ENCODE measurements at places on chromosomes 5 and 9.

GRCh38 chr9:16314476-16314875 lies 556.0 kb downstream of the BNC2 start:
- DNase-seq = no peak

DNA sequence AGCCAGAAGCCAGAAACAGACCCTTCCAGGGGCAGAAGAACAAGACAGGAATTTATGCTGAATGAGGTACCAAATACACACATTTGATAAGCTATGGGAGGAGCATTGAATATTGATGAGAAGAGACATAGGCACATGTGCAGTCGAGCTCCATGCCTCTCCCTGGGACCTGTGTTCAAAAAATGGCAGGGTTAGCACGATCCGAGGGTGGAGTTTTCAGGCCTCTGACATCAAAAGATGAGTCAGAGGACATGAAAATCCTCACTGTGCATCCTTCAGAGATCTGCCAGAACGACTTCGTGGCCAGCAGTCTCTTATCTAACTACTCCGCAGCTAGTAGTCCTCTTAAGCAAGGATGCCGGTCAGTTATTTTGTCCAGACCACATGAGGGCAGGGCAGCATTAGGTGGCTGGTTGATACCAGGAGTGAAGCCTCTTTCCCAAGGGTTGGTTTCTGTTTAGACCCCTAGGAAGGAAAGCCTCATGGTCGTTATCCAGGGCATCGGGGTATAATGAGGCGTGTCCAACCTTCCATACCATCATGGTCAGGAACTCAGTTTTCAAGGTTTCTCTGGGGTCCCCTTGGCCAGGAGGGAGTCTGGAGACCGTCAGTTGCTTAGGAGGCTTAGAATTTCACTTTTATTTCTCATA lies 11.6 kb upstream of the CMBL start:
- DNase-seq = no peak

- no peak for DNase-seq
Measured at GRCh38 chr5:173334808-173335207, 6.6 kb upstream of the STC2 start.

GRCh38 chr5:38420691-38421390 lies 135.6 kb downstream of the LIFR start:
- DNase-seq = peak; percentile 30

DNA sequence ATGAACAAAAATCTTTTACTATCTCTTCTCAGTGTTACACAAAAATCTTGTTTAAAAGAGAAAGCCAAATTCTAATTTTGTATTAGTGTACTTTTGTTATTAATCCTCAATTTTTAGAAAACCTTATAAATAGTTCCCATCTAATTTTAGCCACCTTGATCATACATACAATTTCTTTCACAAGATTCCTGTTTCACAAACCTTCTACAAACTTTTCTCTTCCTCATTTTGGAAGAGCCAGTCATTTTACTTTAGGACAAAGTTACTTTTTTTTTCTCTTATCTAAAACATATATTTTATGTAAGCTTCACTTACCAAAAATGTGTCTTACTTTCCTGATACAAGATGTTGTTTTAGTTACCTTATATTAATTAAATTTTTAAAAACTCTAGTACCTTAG lies 161.3 kb downstream of the YIPF5 start:
- no peak for DNase-seq

GRCh38 chr5:91189480-91190313 lies 193.4 kb downstream of the ARRDC3 start:
- DNase-seq = no peak

GRCh38 chr9:130333041-130333711 lies 67.6 kb downstream of the HMCN2 start:
- DNase-seq = peak; percentile 78

DNA sequence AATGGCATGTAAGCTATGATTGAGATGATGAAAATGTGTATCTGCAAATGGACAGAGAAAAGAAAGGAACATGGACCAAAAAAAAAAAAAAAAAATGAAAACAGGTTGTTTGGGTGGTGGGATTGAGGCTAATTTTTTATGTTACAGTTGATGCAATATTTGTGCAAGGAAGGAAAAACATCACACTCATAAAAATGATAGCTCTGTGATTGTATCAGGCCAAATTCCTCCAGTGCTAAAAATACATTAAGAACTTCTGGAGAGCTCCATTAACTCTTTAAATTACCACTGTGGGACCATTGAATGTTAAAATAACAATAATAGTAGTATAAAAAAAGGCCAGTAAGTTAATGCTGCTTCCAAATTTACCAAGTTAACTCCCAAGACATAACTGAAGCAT lies 79.5 kb upstream of the MSX2 start:
- DNase-seq = no peak

GRCh38 chr5:178442405-178443257 lies 147.6 kb downstream of the COL23A1 start:
- DNase-seq = no peak

- DNase-seq = no peak
Measured at GRCh38 chr9:74499111-74499601, 2.0 kb downstream of the RORB start.

DNA sequence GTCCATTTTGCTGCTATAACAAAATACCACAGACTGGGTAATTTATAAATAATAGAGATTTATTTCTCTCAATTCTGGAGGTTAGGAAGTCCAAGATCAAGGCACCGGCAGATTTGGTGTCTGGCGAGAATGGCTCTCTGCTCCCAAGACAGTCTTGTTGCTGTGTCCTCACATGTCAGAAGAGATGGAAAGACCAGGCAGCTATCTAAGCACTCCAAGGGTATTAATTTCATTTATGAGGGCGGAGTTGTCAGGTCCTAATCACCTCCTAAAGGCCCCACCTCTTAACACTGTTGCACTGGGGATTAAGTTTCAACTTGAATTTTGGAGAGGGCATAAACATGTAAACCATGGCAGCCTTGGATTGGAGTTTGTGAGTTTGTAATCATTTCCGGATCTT lies 30.3 kb downstream of the ADCY2 start:
- DNase-seq = no peak

DNA sequence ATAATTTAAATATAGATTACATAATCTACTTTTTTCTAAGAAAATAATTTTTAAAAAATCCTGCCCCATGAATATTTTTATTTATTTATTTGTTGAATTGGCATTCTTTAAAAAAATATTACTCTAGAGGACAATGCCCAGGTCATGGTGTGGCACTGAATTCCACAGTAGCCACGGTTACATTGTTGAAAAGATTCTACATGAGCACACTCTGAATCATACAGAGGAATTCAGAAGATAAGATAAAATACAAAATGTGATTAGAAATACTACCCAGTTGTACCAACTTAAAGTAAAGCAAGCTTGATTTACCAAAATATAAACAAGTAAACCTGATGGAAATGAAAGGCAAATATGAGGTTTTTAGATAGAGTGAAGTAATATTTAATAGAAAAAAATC lies 183.7 kb downstream of the HCN1 start:
- no peak for DNase-seq

DNA sequence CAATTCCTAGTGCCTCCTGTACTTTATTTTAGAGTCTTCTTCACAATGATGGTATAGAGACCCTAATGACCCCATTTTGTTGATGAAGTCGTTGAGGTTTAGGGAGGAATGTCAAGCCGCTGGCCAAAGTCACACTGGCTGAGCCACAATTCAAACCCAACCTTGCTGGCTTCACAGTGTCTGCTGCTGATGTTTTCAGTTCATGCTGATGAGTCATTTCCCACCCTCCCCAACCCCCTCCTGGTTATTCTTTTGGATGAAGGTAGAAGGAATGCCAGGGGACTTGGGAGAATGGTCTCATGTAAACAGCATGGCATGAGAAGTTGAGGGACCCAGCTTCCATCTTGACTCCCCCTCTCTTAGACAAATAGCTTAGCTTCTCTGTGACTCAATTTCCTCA lies 68.6 kb downstream of the TMEM252 start:
- DNase-seq = no peak

GRCh38 chr9:86187121-86187520 lies 72.3 kb downstream of the C9orf153 start:
- no peak for DNase-seq

GRCh38 chr5:174272671-174273070 lies 227.2 kb downstream of the NSG2 start:
- no peak for DNase-seq

GRCh38 chr5:172872997-172873491 lies 39.0 kb downstream of the ERGIC1 start:
- no peak for DNase-seq

DNA sequence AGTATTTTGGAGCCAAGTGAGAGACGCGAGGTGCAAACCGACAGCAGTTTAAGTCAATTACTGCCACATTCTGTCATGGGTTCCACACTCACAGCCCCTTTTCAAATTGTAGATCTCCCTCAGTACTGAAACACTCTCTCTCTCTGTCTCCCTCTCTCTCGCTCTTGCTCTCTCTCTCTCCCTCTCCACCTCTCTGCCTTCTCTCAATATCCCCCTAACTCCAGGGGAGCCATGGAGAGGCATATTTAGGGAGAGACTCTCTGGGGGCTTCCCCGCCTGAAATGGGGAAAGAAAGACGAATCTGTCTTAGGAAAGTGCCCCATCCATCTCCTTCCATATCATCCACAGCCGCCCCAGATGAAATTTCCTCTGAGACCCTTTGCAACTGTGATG lies 1.6 kb downstream of the BRINP1 start:
- DNase-seq = peak; percentile 38

DNA sequence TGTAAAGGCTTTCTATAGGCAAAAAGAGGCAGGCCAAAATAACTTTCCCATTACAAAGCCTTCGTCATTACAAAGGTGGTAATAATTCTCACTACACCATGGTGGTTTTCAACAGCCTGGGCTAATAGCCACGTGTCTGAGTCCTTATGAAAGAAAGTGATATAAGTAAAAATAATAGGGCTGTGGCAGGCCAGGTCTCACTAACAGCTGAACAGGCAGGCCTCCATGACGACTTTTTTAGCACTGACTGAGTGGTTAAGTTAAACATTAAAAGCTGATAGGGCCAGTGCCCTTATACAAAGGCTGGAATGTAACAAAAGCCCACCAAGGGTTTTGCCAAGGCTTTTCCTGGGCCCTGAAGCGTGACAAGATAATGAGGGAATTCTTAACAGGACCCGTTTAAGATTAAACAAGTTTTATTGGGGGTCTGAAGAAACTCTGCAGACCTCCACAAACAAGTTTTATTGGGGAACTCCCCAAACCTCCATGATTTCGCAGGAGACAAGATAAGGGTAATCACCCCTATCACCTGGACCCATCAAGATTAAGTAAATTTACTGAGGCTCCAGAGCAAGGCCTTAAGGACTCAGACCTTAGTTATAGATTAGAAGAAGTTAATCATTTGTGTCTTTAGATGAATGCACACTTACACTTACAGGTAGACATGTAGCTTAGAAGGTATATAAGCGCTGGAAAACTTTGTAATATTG lies 412.9 kb downstream of the CHSY3 start:
- no peak for DNase-seq

- no peak for DNase-seq
Measured at GRCh38 chr5:115471345-115472063, 73.1 kb downstream of the FEM1C start.

GRCh38 chr5:170885809-170886208 lies 24.0 kb downstream of the RANBP17 start:
- DNase-seq = no peak

DNA sequence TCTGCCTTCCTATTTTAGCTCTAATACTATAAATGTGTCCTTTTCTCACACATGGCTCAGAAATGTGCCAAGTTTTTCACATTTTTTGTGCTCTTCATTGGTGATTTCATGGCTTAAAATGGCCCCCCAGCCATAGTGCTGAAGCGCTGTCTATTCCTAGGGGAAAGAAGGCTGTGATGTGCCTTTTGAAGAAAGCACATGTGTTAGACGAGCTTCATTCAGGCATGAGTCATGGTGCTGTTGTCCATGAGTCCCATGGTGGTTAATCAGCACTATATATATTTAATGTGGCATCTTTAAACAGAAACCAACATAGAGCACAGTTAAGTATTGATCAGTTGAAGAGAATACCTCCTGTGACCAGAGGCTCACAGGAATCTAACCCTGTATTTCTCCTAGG lies 55.8 kb downstream of the PDE8B start:
- DNase-seq = no peak

- DNase-seq = no peak
Measured at GRCh38 chr5:181173420-181174342, 26.3 kb downstream of the OR2V2 start.

DNA sequence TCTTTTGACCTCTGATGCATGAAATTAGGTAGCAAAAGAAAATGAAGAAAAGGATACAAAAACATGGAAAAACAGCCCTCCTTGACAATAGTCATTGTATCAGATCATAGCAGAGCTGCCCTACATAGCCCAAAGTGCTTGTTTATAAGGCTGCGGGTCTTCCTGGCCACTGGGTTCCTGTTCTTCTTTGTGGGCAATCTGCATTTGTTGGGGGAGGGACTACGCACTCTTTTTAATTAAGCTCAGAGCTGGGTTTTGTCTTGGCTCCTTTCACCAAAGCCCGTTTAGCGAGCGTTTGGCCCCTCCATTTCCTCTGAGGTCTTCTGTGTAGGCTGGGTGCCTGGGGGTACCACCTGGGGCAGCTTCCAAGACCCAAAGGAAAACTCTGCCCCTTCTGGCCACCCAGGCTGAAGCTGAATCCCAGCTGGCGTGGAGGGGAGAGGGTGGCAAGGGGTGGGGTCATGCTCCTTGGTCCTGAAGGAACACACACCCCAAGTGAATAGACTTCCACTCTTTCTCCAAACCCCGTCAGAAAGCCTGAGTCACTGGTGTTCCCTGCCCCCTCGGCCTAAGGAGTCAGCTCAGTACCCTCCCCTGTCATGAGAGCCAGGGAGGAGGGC lies 6.5 kb upstream of the PAX5 start:
- DNase-seq = no peak

- peak; percentile 50 for DNase-seq
Measured at GRCh38 chr9:36443581-36443980, 43.5 kb upstream of the RNF38 start.

- no peak for DNase-seq
Measured at GRCh38 chr9:36679710-36680109, 107.0 kb downstream of the MELK start.

- DNase-seq = no peak
Measured at GRCh38 chr9:120767451-120767850, 25.8 kb downstream of the FBXW2 start.

GRCh38 chr5:92019376-92019990 lies 636.4 kb upstream of the ARRDC3 start:
- no peak for DNase-seq

GRCh38 chr9:113484258-113484730 lies 20.8 kb downstream of the RGS3 start:
- DNase-seq = no peak

DNA sequence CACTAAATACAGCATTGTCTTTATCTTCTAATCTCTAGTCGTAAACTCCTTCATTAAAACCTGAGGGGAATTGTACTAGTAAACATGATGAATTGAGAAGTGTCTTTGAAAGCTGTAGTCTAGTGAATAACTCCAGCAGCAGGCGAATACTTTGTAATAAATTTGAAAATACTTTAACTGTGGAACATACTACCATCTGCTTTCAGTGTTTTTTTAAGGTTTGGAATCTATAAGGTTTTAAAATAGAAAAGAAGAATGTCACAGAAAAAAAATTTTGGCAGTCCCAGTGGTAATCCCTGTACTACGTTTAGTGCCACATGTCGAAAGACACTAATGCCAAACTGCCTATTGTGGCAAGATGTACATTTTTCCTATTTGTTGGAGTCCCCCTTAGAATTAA lies 379.0 kb upstream of the NUDT12 start:
- DNase-seq = no peak

Data from NCI-H1694 treated with DMSO at 0.1 percent for 48 hours (cell line).